ENCODE measurements at places on chromosomes 16 and 17.

- no peak for DNase-seq
These were observed 25.0 kb downstream of the MPRIP start for GRCh38 chr17:17067257-17067656.

DNA sequence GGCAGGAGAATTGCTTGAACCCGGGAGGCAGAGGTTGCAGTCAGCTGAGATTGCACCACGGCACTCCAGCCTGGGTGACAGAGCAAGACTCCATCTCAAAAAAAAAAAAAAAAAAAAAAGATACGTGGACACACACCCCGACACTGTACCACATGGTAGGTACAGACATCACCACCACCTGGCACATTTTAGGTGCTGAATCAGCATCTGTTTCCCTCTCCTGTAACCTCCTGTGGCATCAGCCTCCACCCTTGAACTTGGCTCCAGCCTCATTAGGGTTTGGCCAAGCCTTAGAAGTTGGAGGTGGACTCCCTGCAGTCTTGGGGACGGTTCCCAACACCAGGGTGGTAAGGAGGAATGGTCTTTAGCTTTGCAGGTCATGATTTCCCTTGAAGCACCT is 46.0 kb downstream of the XYLT1 start:
- no peak for DNase-seq

- DNase-seq = peak; percentile 27
These were observed 17.7 kb downstream of the NAA60 start for GRCh38 chr16:3461151-3461550.

- DNase-seq = no peak
These were observed 9.9 kb upstream of the GPRC5B start for GRCh38 chr16:19894586-19894985.

GRCh38 chr16:70393662-70394061 is 45.2 kb downstream of the ST3GAL2 start:
- DNase-seq = no peak

DNA sequence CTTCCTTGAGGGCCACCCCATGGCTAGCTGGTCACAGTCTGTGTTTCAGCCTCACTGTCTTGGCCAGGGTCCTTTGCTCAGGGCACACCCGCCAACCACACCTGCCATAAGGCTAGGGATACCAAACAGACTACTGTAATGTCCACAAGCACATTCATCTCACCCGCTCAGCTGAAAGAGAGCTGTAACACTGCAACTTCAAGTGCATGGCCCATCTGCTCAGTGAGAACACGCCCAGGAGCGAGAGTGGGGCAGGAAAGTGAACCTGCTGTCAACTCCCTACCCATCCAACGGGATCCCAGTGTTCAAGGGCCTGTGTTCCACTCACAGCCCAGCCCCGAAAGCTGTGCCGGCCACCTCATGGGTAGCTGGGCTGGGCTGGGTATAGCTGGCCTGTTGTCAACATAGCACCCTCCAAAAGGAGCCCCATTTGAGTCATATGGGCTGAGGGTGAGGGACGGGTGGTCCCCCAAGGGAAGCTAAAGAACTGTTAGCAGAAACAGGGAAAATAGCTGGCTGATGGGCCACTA is 55.7 kb downstream of the SCNN1B start:
- DNase-seq = no peak

DNA sequence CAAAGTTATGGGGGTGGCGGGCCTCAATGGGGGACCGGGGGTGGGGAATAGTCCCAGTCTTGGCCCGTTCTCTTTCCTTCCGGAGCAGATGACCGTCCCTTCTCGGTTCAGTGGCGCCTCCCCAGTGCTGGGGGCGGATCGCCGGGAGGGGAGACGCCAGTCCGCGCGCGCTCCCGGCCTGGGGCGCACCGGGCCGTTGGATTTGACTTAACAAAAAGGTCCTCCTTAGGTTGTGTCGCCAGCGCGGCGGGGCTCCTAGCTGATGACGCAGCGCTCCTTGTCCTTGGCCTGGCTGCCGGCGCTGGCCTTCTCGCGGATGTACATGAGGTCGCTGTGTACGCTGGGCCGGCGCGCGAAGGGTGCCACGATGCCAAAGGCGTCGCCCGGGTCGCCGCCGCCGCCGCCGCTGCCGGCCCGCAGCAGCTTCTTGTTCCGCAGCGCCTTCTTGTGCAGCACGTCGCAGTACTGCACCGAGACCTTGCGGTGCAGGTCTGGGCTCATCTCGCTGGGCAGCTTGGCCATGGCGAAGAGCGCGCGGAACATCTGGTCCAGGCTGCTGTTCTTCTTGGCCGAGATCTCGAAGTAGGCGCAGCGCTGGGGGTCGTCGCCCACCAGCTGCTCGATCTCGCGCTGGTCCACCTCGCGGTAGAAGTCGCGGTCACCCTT is 1.2 kb downstream of the RASD1 start:
- peak; percentile 17 for DNase-seq

DNA sequence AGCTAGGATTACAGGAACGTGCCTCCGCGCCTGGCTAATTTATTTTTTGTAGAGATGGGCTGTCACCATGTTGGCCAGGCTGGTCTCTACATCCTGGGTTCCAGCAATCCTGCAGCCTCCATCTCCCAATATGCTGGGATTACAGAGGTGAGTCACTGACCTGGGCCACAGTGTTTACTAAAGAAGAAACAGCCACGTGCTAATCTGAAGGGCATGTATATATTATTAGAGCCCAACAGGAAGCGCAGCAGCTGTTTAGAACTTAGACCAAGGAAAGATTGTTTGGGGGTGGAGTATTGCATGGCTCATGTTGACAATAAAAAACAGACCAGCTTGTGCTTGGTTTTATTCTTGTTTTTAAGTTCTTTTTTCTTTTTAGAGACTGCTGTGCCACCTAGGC is 60.2 kb downstream of the HAPSTR1 start:
- no peak for DNase-seq

DNA sequence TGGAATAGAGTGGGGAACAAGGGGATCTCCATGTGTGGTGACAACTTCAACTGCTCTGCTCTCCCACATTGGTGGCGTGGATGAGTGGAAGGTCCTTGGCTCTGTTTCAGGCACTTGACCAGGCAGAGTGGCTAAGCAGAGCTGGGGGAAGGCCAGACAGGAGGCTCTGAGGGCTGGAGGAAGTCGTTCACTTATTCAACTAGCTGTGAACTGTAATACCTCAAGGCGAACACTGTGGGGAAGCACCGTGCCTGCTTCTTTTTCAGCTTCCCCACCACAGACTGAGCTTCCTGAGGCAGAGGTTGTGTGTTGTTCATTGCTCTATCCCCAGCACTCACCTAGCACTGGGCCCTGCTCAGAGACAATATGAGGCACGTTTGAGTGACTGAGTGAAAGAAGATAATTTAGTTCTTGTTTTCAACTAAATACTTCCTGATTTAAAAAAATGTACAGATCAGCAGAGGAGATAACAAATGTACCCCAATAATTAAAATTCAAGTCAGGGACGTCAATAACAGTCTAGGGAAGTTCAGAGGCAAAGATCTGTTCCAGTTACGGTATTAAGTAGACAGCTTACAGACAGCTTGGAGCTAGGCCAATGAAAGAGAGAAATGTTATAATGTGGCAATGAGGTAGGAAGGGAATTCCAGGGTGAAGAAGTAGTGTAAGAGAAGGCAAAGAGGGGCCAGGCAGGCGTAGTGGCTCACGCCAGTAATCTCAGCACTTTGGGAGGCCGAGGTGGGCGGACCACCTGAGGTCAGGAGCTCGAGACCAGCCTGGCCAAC is 34.7 kb downstream of the MYO18A start:
- peak; percentile 59 for DNase-seq

DNA sequence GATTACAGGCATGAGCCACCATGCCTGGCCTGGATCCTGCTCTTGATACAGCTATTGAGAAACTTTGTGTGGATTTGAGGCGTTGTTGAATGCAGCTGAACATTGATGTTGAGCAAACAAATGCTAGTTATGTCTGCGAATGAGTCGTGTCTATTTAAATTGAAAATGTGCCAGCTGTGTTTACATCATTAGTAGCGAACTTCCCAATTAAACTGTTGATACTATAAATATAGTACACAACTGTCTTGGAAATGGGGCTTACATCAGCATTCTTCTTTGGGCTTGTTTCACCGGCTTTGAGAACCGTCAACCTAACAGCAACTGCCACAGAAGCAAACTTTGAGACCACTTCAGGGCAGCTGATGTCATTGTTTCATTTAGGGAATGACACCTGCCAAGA is 251.9 kb downstream of the RBFOX1 start:
- no peak for DNase-seq

- DNase-seq = no peak
These were observed 503 bp upstream of the TBX4 start for GRCh38 chr17:61451538-61452300.

- DNase-seq = no peak
These were observed 1.3 kb upstream of the TRPV1 start for GRCh38 chr17:3610523-3610922.

DNA sequence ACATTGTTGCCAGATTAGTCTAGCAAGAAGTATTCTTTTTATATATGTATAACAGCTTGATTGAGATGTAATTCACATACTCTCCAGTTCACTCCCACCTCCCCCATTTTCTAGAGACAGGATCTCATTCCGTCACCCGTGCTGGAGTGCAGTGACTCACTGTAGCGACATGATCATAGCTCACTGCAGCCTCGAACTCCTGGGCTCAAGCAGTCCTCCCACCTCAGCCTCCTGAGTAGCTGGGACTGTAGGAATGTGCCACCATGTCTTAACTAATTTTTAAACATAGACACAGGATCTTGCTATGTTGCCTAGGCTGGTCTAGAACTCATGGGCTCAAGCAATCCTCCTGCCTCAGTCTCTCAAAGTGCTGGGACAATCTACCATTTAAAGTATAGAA is 3.3 kb upstream of the RSAD1 start:
- no peak for DNase-seq

GRCh38 chr16:2350500-2350899 is 10.0 kb upstream of the ABCA3 start:
- DNase-seq = no peak

GRCh38 chr16:77987810-77988209 is 34.5 kb upstream of the CLEC3A start:
- no peak for DNase-seq

- DNase-seq = peak; percentile 44
These were observed 324.7 kb downstream of the BCAS3 start for GRCh38 chr17:61002316-61002736.

GRCh38 chr17:69547947-69548346 is 133.4 kb downstream of the MAP2K6 start:
- no peak for DNase-seq

DNA sequence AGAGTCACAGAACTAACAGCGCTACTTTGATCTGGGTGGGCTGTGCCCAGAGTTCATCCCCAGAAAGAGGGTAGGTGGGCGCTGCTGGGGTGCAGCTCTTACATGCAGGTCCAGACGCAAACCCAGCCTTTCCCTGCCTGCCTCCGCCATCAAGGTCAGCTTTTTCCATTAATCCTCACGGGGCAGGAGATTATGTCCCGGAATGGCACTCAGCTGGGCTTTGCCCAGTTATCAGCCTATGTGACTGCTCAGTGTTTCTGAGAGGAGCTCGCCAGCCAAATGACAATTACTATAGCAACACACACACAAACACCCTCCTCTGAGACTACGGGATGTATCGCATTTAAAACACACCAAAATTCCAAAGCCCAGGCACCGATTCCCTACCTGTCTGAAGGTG is 20.1 kb downstream of the GLYR1 start:
- peak; percentile 38 for DNase-seq

GRCh38 chr17:39352511-39352910 is 48.9 kb downstream of the FBXL20 start:
- DNase-seq = no peak

GRCh38 chr17:8314797-8315763 is 5.0 kb downstream of the ARHGEF15 start:
- no peak for DNase-seq

DNA sequence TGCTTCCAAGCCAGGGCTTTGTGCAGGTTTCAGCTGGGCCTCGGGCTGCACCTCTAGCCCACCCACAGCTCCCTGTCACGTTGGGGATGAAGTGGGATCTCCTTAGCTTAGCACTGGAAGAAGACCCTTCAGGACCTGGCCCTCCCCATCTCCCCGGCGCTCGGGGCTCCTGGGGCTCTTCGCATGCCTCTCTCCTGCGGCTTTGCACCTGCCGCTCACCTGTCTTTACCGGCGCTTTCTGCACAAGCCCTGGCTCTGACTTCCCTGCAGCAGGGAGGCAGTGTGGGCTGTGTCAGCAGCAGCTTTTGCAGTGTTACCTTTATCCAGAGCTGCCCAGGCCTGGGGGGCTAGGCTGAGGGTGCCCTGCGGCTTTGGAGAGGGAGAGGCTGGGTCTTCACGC is 52.3 kb downstream of the NT5M start:
- no peak for DNase-seq

GRCh38 chr16:79810449-79811189 is 210.1 kb upstream of the MAF start:
- DNase-seq = no peak

GRCh38 chr17:75113798-75114551 is 4.2 kb downstream of the ARMC7 start:
- peak; percentile 94 for DNase-seq

- no peak for DNase-seq
These were observed 54.0 kb upstream of the CIBAR2 start for GRCh38 chr16:85166281-85166680.

DNA sequence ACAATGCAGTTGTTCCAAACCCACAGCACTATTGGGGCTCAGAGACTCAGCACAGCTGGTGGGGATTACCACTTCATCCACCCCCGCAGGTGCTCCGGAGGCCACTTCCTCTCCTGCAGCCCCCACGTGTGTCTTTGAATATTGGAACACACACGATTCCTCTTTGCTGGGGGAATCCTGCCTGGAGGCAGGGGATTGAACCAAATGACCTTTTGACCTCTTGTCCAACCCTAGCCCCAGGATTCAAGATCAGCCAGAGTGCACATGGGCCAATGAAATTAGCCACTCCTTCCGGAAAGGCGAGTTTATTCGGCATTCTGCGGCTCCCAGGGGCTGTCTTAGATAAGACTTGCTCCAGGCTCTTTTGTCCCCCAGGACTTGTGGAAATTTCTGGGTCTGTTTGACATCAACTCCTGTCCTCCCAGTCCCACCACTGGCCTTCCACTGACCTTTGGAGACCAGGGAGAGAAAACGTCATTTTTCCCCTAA is 350.2 kb downstream of the FOXL1 start:
- DNase-seq = no peak

DNA sequence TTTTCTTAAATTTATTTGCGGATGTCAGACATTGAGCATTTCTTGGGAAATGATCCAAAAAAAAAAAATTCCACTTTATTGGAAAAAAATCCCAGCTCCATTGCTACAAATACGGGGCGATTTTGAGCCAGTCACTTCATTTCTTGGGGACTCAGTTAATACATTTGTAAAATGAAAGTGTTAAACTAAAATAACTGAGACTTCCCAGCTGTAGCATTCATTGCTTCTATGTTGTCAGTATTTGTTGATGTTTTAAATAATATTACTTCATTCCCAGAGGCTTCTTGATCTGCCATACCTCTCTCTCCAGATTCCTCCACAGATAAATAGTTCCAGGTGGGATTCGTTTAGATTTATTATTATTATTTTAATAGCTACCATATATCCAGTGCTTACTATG is 77.1 kb upstream of the HS3ST3A1 start:
- no peak for DNase-seq

GRCh38 chr17:66431910-66432309 is 129.5 kb downstream of the PRKCA start:
- DNase-seq = no peak

DNA sequence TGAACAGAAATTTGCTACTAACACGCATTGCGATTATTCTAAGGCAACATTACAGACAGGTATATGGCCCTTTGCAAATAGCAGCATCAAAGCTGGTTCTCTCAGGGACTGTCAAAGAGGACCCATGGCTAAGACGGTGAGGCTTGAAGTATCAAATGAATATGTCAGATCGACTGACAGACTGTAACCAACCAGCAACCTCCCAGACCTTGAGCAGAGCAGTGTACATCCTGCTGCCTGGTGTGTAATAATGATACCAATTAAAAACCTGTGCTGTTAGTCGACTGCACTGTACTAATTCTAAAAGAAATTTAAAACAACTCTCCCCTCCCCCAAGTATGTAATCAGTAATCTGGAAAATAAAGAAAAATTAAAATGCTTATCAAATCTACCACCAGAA is 35.9 kb upstream of the GHDC start:
- DNase-seq = no peak
